ENCODE measurements at places on chromosomes 7 and 10.

GRCh38 chr7:90889210-90889609 is 293.1 kb downstream of the CDK14 start:
- DNase-seq, result no peak

GRCh38 chr10:123538401-123539320 is 127.5 kb upstream of the GPR26 start:
- DNase-seq, result no peak

GRCh38 chr10:128068398-128069285 is 57.6 kb downstream of the MKI67 start:
- no peak for DNase-seq

DNA sequence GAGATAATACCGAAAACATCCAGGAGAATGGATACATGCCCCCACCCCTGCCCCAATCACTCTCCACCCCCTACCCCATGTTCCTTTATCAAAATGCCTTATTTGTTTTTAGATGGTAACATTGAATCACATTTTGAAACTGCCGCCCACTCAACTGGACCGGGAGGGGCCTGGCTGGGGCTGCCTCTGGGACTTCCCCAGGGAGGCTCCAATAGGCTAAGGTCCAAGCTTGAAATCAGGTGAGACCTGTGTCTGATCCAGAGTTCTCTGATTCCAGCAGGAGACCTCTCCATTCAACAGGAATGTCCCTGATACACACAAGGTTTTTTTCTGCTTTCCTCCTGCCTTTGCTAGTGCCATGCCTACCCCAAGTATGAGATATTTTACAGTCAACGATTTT is 43.8 kb upstream of the ACSL5 start:
- DNase-seq, result no peak

All from NCI-H524 treated with DMSO at 0.1 percent for 48 hours (cell line).